CD4-positive, alpha-beta T cell treated with Interleukin-6 at 100 ng/mL for 8 hours (primary cell): ENCODE measurements at places on chromosomes 12 and 14.

DNA sequence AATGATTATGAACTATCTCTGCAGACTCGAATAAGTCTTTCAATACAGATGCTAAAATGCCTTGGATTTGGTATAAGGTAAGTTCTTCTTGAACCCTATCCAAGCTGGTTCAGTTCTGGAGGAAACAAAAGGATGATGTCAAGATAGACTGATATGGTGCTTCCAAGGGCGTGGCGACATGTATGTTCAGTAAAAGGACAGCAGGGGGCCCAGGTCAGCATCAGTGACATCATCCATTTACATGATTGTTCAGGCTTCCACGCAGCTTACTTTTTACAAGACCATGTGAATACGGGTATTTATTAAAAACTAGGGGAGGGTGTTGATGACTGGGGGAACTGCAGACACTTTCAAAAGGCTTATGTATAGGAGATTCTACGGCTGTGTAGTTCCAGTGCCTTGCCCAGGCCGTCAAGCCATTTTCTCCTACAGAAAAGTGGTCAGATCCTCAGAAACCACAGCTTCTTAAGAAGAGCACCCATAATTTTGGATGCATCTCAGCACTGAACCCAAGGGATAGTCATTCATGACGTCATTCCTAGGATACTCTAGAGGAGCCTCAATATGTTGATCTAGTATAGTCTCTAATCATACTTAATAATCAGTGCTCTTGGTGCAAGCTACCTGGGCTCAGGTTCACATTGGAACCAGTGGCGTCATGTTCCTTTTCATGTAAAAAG is 527.7 kb downstream of the FUT8 start:
- DNase-seq = no peak

DNA sequence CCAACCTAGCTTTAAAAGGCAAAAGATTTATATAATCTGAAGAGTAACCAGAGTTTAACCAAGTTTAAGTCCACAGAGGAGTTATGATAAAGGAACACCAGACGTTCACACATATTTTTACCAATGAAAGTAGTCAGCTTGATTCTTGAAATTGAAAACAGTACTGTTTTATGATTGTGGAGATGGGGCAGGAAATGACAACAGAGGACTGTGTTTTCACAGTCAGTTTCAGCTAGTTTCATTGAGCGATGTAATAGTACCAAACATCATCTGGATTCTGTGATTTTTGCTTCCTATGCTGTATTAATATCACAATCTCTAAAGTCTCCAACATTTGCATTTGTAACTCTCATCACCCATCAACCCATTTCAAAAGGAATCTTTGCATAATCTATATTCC is 34.2 kb upstream of the SLC6A15 start:
- no peak for DNase-seq

- DNase-seq = no peak
These were observed 4.7 kb upstream of the FAM222A start for GRCh38 chr12:109708939-109709338.

- DNase-seq = no peak
These were observed 71.1 kb downstream of the RASSF3 start for GRCh38 chr12:64681200-64682052.

DNA sequence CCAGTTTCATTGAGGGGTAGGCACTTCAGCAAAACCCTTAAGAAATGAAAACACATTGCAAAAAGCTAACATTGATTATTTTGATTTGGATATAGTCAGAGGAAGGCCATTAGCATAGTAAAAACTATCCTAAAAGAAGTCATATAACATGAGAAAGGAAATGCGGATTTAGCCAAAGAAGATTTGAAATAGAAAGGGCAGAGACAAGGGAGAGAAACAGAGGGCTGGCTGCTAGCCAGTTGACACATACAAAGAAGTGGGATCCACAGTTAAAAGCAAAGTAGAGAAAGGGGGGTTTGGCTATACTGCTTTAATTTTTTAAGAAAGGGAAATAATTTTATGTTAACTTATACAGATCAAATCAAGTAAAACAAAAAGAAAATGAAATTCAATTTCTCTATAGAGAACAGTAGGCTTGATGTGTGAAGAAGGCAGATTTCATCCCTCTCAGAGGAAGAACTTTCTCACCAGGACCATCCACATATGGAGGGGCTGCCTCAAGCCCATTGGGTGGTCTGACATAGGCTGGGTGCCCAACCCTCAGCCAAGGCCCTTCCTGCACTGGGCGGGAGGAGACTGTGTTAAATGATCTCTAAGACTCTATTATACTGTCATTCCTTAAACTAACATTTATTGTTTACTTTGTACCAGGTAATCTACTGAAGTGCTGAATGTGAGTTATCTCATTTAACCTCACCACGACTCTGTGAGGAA is 420.3 kb downstream of the CCDC91 start:
- no peak for DNase-seq

GRCh38 chr12:41612892-41613557 is 424.9 kb downstream of the PDZRN4 start:
- DNase-seq = no peak

GRCh38 chr12:115223322-115223721 is 539.3 kb upstream of the TBX3 start:
- DNase-seq = no peak

DNA sequence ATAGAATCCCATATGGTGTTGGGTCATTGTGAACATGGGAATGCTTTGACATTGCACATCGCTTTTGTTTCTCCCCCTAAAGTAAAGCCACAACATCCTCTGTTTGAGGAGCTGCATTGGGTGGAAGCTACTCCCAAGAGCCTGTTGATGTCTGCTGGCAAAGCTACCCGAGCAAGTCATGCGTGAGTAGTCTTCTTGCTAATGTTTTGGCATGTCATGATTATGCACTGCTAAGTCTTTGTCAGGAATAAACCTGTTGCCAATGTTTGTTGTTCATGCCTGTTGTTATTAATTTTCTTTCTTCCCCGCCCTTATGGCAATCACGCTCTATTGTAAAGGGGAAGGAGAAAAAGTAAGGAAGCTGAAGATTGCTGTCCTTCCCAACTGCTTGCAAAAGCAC is 97.3 kb downstream of the EXOC5 start:
- DNase-seq = no peak

- DNase-seq = no peak
These were observed 74.1 kb downstream of the PPP2R5C start for GRCh38 chr14:101835566-101835965.
